ENCODE measurements at places on chromosomes 7 and 10.
A peak's percentile ranks its signal among the peaks of the same experiment; 100 is the strongest.

DNA sequence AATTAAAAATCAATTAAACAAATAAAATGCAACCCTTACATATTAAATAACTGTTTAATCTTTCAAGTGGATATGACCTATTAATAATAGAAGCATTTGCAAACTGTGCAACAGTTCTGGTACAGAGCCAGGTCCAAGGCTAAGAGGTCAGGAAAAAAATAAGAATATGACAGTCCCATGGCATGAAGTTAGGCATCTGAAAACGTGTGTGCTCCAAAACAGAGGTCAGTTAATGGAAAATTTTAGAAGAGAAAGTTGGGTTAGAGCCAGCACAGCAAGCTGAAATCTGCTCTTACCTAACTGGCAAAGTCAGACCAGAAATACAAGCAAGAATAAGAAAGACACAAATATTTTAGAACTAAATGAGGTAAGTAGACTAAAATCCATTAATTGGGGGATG, 757.7 kb downstream of the GRM8 start:
- no peak for DNase-seq

- DNase-seq = no peak
These were observed 31.3 kb upstream of the EGR2 start for GRCh38 chr10:62847433-62847832.

- DNase-seq = no peak
These were observed 31.1 kb upstream of the SNX13 start for GRCh38 chr7:17971411-17971810.

DNA sequence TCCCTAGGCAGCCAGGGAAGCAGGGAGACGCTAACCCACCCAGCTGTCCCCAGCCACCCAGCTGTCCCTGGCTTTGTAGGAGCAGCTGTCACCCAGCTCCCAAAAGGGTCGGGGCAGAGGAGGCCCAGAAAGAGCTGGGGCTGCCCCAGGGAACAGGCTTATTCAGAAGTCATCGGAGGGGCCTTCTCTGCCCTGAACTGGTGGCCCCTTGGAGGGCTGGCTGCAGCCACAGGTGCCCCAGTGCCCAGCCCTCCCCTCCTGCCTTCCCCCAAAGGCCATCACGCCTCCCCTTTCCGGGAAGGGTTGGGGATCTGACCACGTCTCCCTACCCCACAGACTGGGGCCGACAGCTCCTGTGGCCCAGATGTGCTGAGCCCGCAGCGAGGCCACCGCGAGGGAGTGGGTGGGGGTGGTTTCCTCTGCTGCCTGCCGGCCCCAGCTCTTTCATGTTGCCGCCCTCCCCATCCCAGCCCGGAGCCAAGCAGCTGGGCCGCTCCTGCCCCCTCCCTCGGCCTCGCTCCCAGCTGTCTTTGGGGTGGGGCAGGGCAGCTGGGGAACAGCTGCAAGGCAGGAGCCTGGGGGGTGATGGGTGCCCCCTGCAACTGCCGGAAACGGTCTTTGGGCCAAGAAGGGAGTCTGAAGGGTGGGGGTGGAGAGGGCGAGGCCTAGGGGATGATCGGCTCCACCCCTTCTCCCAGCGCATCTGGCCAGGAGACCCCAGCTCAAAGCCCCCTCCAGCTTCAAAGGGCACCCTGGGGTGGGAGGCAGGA, 16.8 kb downstream of the TRIM8 start:
- DNase-seq = peak; percentile 90

- no peak for DNase-seq
These were observed 111.8 kb downstream of the JAZF1 start for GRCh38 chr7:28068811-28069216.

DNA sequence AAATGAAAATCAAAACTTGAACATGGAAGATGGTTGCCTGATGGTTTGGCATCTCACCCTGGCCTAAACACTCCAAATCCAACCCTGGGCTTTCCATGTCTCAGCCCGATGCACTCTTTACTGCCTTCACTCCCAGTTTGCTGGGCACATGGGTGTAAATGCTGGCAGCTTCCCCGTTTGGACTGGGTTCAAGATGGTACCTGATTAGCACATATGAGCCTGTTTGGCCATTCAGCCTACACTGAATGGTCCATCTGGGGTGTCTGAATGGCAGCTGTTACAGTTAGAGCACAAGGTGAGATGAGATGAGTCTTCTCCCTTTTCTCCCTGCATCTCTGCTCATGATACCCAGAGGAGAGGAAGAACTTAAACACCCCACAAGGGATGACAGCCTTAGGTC, 37.1 kb downstream of the ATXN7L1 start:
- no peak for DNase-seq

GRCh38 chr10:124285587-124286527, 132.9 kb downstream of the OAT start:
- DNase-seq = peak; percentile 28

GRCh38 chr7:108016841-108017775, 14.1 kb upstream of the LAMB1 start:
- DNase-seq = no peak

DNA sequence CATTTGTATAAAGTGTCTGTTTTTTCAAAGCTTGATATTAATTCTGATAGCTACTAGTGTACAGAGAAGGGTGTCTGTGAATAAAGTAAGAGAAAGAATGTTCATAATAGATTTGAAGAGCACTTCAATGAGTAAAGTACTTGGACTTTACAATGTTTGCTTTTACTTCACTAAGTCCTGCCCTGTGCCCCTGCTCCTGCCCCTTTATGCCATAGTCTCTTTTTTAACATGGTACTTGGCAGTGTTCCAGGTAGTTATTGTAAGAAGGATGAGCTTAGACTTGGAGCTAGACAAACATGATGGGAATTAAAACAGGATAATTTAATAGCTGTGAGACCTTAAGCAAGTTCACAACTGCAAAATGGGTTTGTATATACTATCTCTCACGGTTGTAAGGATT, 41.0 kb downstream of the ZEB1 start:
- DNase-seq = no peak

GRCh38 chr7:108454674-108455550, 1.3 kb downstream of the NRCAM start:
- peak; percentile 57 for DNase-seq

GRCh38 chr10:22010973-22011408, 7.5 kb upstream of the DNAJC1 start:
- DNase-seq = no peak

Data from GM06990 (cell line).